Mucosa of descending colon (tissue), 3 donors: ENCODE measurements at places on chromosomes 1 and 21.

DNA sequence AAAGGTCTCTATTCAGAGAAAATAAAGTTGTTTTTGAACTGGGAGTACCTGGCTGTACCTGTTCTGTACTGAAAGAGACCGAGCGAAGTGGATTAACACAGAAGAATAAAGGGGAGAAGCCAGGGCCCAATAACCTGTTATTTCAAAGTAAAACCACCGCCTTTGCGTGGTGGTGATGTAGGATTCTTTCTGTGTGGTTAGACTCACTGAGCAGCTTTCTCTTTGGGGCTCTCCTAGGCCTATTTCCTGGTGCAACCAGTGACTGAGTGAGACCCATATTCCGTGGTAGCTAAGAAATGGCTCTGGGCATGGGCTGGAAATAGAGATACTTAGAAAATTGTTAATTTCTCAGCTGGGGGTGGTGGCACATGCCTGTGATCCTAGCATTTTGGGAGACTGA lies 99.9 kb downstream of the XCL2 start:
- no peak for DNase-seq

GRCh38 chr1:95806171-95806570 lies 572.2 kb downstream of the RWDD3 start:
- DNase-seq, result no peak

- no peak for DNase-seq
These were observed 29.4 kb downstream of the VPS26C start for GRCh38 chr21:37237764-37238163.

DNA sequence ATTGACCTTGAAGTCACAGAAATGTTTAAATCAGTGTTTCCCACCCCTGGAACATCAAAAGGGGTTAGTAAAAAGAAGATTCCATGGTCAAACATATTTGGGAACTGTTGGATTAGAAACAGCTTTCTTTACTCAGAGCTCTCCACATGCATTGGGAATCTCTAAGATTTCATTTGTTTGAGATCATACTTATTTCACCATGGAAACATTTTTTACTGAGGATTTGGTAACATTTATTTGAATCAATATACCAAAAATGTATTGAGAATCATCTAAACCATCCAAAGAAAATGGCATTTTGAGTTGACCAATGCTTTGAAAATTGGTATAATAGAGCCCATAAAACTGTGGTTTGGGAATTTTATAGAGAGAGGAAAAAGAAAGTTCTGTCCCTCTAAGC lies 25.3 kb downstream of the NGF start:
- no peak for DNase-seq

- DNase-seq, result no peak
These were observed 376.5 kb downstream of the ADGRL2 start for GRCh38 chr1:82177192-82177591.

GRCh38 chr1:24191860-24192259 lies 4.8 kb upstream of the IFNLR1 start:
- no peak for DNase-seq
